ENCODE measurements at places on chromosomes 2 and 18.

DNA sequence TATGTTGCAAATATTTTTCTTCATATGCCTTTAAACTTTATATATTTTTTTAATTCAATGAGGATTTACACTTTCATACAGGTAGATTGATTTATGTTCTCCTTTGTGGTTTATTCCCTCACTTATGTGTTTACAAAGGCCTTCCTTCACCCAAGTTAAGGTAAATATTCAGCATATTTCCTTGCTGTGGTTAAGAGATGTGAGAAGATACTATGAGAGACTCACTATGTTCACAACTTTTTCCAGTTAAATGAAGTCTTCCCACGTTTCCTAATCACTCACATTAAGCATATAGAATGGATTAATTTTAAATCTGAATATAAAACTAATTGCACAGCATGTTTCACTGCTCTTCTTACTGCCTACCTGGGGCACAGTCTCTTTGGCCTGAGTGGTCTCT is 597 bp downstream of the PECR start:
- DNase-seq, result no peak

- DNase-seq, result no peak
Observed at GRCh38 chr2:231568785-231569435, 23.8 kb upstream of the TEX44 start.

GRCh38 chr2:28463893-28464292 is 32.0 kb upstream of the PLB1 start:
- DNase-seq, result no peak

- DNase-seq, result no peak
Observed at GRCh38 chr2:132549935-132550670, 119.9 kb downstream of the LYPD1 start.

GRCh38 chr18:55777666-55778304 is 189.8 kb upstream of the TCF4 start:
- DNase-seq, result no peak

DNA sequence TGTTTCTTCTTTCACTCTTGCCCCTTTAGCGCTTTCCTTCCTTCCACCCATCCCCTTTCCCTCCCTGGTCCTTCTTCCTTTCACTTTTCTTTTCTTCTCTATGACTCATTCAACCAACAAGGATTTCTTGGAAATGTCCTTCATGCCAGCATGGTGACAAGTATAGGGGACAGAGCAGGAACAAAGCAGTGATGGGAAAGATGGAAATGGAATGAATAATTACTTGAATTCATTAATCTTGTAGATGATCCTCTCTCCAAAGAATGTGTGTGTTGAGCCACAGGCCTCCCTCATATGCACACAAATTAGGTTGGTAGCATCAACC is 1.5 kb downstream of the VAMP5 start:
- no peak for DNase-seq

DNA sequence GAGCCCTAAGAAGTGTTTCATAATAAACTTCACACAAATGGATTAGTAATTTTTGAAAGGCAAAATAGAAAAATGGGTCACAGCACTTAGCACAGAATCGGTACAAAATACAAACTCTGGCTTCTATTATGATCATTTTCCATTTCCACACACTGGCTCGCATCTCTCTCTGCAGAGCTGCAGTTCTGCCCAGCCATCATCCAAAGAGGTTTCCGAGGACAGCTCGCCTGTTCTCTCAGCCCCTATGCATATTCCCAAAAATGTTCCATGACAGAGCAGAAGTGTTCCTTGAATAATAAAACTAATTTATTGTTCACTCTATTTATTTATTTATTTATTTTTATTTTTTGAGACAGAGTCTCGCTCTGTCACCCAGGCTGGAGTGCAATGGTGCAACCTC is 115.6 kb downstream of the AP1S3 start:
- no peak for DNase-seq

DNA sequence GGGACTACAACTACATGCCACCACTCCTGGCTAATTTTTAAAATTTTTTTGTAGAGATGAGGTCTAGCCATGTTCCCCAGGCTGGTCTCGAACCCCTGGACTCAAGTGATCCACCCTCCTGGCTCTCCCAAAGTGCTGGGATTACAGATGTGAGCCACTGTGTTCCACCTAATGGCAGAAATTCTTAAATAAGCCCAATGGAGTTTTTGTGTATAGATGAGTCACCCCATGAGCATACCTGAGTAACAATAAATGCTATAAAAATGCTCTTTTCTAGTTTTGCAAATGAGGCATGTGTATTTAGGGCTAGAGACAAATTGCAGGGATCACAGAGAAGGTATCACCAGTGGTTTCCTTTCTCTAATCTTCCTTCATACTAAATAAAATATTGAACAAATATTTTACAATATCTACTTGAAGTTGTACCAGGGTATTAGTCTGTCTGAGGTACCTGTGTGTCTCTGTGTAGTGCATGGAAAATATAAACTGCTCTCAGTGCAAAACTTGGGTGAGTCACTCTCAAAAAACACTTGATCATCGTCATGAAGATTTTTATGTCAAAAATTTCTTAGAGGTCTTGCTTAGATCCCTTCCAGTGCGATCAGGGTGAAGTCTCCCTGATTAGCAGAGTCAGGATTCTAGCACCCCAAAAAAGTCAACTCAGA is 337.1 kb upstream of the MMADHC start:
- no peak for DNase-seq

DNA sequence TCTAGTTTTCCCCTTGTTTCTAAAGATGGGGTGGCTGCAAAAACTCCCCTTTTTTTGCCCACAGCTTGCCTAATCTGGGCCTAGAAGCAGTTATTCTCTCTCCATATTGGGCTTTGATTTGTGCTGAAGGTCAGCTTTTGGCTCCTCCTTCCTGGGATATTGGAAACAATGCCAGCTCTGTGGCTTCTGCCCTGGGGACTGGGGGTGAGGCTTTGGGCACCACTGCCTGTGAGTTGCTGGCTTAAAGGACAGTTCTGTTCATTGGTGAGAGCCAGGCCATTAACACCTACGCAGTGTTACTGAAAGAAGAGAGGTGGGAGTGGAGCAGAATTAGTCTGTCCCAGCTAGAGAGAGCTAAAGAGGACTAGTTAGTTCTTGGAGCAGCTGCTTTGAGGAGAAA is 4.3 kb downstream of the UBXN2A start:
- DNase-seq, result no peak

DNA sequence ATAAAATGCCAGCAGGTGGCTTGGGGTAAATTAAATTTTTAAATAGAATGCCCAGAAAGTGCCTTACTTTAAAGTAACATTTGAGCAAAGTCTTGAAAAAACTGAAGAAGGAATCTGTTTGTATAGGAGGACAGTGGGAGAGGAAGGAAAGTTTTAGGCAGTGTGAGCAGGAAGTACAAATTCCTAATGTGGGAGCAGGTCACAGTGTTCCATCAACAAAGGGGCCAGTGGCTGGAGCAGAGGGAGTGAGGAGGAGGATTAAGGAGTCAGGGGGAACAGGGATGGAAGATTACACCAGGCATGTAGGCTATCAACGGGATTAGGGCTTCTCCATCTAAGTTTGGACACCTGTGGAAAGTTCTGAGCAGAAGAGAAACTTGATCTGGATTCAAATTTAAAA is 439.2 kb upstream of the REG3G start:
- no peak for DNase-seq

DNA sequence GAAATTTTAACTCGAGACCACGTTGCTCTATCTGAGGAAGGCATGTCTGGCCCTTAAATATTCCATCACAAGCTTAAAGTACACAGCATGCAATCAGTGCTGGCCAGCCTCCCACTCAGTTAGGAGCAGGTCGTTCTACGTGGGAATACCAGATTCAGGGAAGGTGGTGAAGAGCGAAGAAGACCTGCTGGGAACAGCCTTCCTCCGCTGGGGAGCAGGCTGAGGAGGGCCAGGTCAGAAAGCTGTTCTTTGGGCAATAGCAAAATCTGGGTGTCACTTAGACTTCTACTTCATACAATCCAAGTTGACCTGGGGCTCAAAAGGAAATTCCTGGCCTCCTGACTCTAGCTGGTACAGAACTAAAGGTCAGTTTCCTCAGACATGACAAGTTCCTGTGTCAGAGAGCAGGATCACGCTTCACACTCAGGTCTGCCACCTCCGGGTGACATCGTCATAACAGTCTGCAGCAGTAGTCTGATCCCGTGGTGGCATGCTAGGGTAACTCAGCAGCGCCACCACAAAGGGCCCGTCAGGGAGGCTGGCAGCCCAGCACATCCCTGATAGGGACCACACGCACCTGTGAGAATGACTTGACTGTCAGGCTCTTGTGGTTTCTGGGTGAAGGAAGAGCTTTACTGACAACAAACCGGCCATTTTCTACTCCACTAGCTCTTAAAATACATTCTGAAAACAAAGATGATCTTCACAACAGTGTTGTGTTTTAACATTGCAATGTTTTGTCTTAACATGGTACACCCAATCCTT is 35.2 kb upstream of the NAPG start:
- peak; percentile 33 for DNase-seq

DNA sequence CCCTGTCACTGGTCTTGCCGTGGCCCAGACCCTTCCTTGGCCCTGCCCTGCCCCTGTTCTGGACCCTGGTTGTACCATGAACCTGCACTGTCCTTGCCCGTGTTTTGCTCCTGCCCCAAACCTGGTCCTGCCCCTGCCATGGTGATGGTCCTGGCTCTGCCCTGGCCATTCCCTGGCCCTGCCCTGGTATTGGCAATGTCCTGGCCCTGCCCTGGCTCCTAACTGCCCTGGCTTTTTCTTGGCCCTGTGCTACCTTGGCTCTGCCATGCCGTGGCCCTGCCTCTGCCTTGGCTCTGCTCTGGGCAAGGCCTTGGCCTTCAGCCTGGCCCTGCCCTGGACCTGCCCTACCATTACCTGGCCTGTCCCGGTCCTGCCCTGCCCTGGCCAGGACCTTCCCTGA is 5.5 kb upstream of the ANKRD62 start:
- DNase-seq, result no peak

DNA sequence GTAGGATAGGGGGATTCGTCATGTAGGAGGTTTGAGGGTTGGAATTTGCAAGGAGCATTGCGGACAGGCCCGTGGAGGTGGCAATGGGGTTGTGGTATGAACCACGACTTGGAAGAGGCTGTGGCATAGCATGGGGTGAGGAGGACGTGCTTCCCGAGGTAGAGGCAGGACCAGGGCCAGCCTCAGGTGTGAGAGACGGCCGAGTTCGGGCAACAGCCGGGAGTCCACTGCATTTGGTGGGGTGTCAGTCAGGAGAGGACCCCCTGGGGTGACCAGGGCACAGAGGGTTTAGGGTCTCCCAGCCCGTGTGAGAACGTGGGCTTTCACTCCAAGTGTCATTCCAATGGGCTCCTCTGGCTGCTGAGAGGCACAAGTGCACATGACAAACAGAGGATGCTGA is 339.0 kb downstream of the EIPR1 start:
- no peak for DNase-seq

GRCh38 chr2:230323385-230324106 is 3.4 kb upstream of the SP140L start:
- no peak for DNase-seq

GRCh38 chr2:137357634-137358033 is 592.3 kb downstream of the THSD7B start:
- no peak for DNase-seq

DNA sequence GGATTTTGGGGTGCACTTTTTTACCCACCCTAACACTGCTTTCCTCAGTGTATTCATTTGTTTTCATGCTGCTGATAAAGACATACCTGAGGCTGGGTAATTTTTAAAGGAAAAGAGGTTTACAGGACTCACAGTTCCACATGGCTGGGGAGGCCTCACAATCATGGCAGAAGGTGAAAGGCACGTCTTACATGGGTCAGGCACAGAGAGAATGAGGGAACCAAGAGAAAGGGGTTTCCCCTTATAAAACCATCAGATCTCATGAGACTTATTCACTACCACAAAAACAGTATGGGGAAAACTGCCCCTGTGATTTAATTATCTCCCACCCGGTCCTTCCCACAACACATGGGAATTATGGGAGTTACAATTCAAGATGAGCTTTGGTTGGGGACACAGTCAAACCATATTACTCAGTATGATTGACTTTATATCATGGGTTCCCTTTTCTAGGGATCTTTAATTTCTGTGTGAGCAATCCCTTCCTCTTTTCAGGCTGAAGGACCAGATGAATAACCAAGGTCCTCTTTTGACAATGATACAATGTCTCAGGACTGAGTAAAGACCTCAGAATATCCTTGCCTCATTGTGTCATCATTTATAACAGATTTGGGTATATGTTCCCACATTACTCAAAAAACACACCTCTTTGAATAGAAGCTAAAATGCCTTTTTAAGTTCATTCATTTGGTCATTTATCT is 100.1 kb upstream of the TRIB2 start:
- no peak for DNase-seq

GRCh38 chr2:234955091-234955591 is 3.3 kb downstream of the SH3BP4 start:
- DNase-seq, result no peak
